Stimulated activated CD4-positive, alpha-beta T cell treated with anti-CD3 and anti-CD28 coated beads, Interleukin-4, amount 100 ng/mL, for 1 hour (primary cell): ENCODE measurements at places on chromosomes 11 and 22.

DNA sequence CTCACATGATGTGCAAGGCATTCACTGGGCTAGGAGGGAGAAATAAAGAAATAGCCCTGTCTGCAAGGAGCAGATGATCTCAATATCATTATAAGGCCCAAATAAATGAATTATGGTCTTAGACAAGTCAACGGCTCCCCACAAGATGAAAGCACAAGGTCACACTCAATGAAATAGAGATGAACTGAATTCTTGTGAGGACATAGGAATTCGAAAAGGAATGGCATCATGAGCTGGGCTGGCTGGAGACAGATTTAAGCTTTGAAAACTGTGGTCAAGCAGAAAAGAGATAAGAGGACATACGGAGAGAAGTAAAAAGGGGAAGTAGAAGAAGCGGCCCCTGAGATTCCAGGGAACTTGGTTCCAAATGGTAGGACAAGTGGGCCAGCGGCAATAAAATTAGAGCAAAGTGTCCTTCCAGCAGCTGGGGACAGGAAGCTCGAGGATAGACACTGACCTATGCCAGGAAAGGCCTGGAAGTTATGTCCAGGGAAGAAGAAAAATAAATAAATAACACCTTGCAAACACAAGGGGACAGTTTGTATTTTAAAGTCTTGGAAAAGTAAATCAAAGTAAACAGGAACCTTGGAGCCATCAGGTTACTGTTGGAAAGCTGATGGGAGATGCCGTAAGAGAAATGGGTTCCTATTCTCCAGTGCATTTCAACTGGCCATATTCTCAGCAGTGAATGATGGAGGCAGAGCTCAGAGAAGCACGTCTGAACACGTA lies 37.8 kb downstream of the GALNT18 start:
- no peak for DNase-seq

GRCh38 chr11:29211202-29211601 lies 805.6 kb downstream of the KCNA4 start:
- DNase-seq = no peak

DNA sequence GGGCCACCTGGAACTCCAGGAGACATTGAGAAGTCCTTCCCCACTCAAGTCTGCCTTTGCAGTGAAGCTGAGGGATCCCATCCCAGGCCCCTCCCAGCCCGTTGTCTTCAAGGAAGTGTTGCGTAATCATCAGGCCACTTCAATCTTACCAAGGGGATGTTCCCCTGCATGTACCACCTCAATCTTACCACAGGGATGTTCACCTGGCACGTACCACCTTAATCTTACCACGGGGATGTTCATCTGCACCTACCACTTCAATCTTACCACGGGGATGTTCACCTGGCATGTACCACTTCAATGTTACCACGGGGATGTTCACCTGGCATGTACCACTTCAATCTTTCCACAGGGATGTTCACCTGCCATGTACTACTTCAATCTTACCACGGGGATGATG lies 108.0 kb upstream of the SYN3 start:
- DNase-seq = no peak

DNA sequence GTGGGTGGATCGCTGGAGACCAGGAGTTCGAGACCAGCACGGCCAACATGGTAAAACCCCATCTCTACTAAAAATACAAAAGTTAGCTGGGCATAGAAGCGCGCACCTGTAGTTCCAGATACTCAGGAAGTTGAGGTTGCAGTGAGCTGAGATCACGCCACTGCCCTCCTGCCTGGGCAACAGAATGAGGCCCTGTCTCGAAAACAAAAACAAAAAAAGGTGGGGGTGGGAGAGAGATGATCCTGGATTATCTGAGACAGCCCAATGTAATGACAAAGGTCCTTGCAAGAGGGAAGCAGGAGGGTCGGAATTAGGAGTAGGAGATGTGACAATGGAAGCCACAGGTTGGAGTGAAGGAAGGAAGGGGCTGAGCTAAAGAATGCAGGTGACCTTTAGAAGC lies 87.6 kb upstream of the APOA1 start:
- no peak for DNase-seq

- DNase-seq = no peak
Measured at GRCh38 chr11:134652586-134653255, 240.7 kb upstream of the B3GAT1 start.

DNA sequence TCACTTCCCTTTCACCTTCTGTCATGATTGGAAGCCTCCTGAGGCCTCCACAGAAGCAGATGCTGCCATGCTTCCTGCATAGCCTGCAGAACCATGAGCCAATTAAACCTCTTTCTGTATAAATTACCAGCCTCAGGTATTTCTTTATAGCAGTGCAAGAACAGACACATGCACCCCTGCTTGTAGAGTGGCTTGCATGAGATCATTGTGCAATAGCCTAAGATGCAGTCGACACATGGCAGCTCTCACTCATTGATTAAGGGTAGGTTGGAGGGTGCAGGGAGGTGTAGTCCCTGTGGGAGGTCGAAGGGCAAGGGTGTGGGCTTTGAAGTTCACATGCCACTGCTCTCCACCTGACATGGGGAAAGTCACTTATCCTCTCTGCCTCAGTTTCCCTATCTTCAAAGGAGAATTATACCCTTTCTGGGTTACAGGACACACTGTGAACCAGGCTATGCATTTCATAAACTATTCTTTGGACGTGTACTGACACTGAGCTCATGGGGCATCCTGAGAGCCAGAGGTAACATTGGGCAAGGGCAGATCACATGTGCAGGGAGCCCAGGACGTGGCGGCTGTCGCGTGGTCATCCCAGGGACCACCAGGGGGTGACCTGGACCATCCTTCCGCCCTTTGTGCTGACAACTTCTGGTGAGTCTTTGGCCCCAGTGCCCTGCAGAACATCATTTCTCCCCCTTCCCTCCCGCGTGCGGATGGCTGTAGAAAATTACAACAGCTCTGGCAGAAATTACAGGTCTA lies 69.2 kb upstream of the SHANK2 start:
- DNase-seq = no peak

GRCh38 chr11:68541116-68541515 lies 80.6 kb downstream of the PPP6R3 start:
- DNase-seq = no peak
